ENCODE measurements at places on chromosomes 4 and X. TPM values are rescaled to one million over a fixed set of nuclear protein-coding genes. Genes with fewer than 3 reads are reported as not detected.

GRCh38 chrX:153371256-153371655 lies 29.9 kb downstream of the PNMA6E start:
- no peak for DNase-seq

DNA sequence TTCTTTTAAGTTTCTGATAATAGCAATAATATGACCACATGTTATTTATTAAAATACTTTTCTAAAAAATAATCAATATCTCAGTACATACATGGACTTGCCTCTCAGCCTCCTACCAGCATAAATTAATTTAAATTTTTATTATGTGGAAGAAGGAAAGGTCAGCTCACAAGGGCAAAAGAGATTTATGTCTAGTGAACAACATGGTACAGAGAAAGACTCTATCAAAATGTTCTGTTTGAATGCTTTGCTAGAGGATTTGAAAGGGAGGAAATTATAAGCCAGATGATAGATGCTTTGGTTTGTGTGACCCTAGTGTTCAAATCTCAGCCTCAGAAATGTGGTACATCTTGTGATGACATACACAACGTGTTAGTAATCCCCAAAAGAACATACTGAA lies 94.3 kb downstream of the DKK2 start:
- DNase-seq = no peak

DNA sequence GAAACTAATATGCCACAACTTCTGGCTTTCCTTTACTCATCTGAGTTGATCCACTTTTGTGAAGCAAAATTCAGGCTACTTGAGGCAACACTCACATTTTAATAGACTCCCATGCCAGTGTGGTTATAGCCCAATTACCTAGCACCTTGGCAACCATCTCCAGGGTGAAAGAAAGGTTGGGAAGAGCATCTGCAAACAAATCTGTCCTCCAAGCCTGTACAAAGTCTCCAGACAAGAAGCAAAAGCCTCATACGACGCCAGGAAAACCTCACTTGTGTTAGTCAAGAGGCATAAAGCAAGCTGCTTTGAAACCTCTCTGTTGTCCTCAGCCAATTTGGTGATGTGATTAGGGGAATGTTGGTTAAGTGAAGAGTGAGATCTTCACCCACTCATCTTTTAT lies 246.6 kb downstream of the THOC2 start:
- DNase-seq = no peak

GRCh38 chr4:7813674-7814073 lies 126.0 kb downstream of the AFAP1 start:
- no peak for DNase-seq

DNA sequence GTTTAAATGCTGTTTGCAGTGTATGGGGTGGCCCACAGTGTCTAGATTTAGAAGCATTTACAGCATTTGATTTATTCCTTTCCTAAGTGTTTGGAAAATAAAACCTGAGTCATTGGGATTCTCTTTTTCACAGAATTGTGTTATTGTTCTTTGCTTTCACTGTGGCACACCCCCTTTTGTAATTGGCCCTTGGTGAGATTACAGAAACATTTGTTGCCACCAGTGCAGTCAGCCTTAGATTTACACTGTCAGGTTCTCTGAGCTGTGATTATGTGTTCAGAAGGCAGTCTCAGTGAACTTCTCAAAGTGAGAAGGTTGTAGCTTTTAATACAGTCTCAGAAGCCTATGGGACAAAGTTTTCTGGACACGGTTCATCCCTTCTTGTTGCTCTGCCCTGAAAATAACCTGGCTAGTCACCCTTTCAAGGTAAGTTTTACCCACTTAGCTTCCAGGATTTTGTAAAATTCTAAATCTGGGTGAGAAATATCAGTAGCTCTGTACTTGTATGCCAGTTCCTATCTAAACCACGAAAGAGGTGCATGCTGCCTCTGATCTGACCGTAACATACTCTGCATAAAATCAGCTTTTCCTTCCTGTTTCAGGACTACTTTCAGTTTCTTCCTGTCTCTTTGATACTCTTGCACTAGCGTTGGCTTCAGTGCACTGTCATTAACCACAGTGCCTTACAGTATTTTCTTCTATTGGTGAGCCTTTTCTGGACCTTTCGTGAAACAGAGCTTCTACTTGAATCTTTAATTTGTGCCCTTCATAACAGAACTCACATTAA lies 12.6 kb downstream of the RUFY3 start:
- peak; percentile 85 for DNase-seq

The ENPEP gene
- under 0.01 TPM for total RNA-seq

The REELD1 gene
- not detected for total RNA-seq

- DNase-seq = no peak
Observed at GRCh38 chrX:122552286-122552800, 631.7 kb upstream of the GRIA3 start.

- DNase-seq = no peak
Observed at GRCh38 chr4:75557696-75558095, 1.8 kb downstream of the ODAPH start.

DNA sequence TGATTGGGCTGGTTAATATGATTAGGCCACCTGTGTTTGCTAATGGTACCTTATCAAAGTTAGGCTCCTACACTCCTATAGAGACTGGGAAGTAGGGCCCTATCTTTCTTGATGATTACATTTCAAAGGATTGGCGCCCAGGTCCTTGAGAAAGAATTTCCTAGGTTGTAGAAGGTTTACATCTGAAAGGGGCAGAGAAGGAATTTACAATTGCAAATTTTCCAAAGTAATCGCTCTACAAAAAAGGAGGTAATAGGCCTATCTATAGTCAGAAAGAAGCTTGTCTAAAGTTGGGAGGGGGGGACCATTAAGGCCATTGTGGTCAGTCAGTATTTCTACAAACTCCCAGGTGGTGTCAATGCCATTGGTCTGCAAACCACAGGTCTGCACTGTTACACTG lies 638.4 kb downstream of the IL1RAPL1 start:
- no peak for DNase-seq

The LRRC66 gene
- under 0.01 TPM for total RNA-seq

The CT45A6 gene
- not detected for total RNA-seq

The IL2 gene
- not detected for total RNA-seq

DNA sequence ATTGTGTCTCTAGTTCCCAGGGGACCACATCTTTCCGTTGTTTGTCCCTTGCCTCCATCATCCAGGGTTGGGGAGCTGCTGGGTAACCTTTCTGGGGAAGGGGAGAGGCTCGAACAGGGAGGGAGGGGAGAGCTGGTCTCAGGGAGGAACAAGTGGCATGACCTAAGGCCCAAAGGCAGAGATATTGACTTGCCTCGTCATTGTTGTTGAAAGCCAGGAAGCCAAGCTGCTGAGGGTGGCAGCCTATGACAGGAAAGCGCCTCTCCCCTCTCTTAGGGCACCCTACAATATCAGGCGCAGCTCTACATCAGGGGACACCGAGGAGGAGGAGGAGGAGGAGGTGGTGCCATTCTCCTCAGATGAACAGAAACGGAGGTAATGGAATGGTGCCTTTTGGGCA lies 20.8 kb downstream of the ZNF185 start:
- DNase-seq = no peak
